Skin of body (tissue), 3 donors: ENCODE measurements at places on chromosomes 2 and 18. TPM values are rescaled to one million over a fixed set of nuclear protein-coding genes. Genes with fewer than 3 reads are reported as not detected.
A peak's percentile ranks its signal among the peaks of the same experiment; 100 is the strongest.

GRCh38 chr18:55875371-55875901 is 287.4 kb upstream of the TCF4 start:
- DNase-seq = no peak

DNA sequence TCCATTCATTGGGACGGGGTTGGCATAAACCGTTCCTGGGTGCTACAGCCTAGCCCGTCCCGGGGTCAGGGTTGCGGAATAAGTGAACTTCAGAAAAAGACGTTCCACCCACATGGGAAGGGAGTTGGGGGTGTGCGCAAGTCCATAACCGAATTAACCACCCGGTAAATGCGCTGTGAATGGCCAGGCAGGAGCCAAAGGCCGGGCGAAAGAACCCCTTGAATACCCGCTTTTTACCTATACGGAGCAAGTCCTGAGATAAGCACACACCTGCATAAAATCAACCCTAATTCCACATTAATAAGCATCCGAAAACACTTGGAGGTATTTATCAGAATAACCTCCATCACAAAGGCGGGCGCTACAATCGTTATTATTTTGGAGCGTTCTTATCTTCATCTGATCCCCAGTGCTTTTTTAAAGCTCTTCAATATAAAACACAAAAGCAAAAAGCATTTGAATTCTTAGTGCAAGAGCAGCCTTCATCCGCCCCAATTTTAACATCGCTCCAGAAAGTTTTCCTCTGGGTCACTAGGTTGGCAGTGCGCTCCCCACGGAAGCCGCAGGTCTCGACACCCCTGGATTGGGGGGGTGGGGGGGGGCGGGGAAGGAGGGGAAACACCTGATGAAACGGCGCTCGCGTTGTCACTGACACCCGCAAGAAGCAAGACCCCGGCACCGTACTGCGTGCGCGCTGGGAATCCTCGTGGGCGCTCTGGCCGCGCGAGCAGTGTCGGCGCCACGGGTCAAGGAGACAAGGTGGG is 1.2 kb downstream of the SATB2 start:
- DNase-seq = no peak

- DNase-seq = no peak
Observed at GRCh38 chr18:52344881-52345280, 4.9 kb downstream of the DCC start.

GRCh38 chr2:207041786-207042554 is 102.7 kb downstream of the CPO start:
- DNase-seq = peak; percentile 64

DNA sequence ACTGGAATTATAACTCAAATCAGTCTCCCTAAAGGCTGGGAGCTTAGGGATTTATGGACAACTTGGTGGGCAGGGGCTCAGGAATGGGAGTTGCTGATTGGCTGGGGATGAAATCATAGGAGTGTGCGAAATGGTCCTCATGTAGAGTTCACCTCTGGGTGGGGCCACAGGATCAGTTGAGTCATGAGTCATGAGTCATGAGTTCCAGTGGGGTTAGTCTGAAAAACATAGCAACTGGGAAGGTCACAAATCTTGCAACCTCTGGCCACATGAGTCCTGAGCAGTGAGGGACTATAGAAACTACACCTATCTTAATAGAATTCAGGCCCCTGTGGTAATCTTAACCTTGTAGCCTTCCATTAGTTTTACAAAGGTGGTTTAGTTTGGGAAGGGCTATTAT is 383.3 kb downstream of the RBM43 start:
- no peak for DNase-seq

GRCh38 chr2:138716183-138716582 is 64.0 kb downstream of the NXPH2 start:
- no peak for DNase-seq

The FBXO41 gene
- total RNA-seq = 0.79 TPM

The GNAL gene
- 4.1 TPM for total RNA-seq

- peak; percentile 86 for DNase-seq
Observed at GRCh38 chr18:58337686-58338085, 291.2 kb downstream of the ALPK2 start.
